ENCODE measurements at places on chromosomes 11 and 22.
A peak's percentile ranks its signal among the peaks of the same experiment; 100 is the strongest.

GRCh38 chr22:30902496-30903357, 65.8 kb downstream of the MORC2 start:
- DNase-seq, result no peak

GRCh38 chr11:8608652-8609051, 14.6 kb upstream of the STK33 start:
- no peak for DNase-seq

- DNase-seq, result no peak
Observed at GRCh38 chr11:10022764-10023163, 271.3 kb downstream of the SBF2 start.

DNA sequence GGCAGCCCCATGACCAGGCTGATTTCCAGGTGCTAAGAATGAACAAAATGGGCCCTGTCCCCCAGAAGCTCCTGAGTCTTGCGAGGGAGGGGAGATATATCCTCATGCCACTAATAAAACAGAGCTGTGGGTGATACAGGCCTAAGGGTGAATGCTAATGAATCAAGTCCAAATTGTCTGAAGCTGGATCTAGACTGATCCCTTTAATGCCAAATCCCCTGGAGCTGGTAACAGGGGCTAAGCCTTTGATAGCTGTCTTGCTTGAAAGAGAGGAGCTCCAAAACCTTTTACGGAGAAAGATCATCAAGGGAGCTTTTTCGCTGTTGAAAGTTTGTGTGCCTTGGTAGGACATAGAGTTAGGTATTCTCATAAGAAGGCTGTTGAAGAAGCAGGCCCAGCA, 79.7 kb downstream of the PPFIBP2 start:
- no peak for DNase-seq

DNA sequence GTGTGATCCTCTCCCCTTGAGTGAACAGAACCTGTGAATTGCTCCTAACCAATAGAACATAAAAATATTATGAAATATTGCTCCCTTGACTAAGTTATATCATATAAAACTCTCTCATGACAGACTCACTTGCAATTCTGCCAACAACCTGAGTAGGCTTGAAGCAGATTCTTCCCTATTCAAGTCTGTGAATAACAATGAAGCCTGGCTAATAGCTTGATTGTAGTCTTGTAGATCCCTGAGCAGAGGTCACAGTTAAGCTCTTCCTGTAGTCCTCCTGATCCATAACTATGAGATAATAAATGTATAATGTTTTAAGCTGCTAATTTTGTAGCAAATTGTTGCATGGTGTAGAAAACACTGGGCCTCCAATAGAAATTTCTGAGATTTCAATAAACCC, 540.1 kb upstream of the TENM4 start:
- no peak for DNase-seq

DNA sequence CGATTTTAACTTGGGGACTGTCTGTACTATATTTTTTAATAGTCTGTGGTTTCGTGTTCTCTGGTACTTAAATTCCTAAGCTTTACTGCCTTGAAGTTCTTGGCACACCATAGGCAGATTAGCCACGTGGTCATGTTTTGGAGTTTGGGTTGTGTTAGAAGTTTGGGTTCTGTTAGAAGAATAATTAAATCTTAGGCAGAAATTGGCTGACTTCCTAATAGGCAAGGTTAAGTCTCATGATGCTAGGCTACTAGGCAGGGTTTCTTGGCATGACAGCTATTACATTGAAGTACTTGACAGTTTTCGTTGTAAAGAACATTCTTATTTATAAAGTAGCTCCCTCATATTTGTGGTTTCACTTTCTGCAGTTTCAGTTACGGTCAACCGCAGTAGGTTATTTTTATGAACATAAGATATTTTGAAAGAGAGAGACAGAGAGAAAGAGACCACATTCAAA, 30.0 kb upstream of the MMP7 start:
- peak; percentile 44 for DNase-seq

GRCh38 chr11:115941481-115941993, 437.3 kb upstream of the CADM1 start:
- DNase-seq, result peak; percentile 21

- peak; percentile 81 for DNase-seq
Observed at GRCh38 chr11:64777449-64778222, 706 bp downstream of the SF1 start.

GRCh38 chr22:46969961-46970360, 207.5 kb downstream of the TBC1D22A start:
- no peak for DNase-seq

GRCh38 chr11:57424792-57425564, 1.9 kb downstream of the SLC43A3 start:
- peak; percentile 93 for DNase-seq

GRCh38 chr22:50218996-50219727, 18.4 kb downstream of the SELENOO start:
- no peak for DNase-seq

DNA sequence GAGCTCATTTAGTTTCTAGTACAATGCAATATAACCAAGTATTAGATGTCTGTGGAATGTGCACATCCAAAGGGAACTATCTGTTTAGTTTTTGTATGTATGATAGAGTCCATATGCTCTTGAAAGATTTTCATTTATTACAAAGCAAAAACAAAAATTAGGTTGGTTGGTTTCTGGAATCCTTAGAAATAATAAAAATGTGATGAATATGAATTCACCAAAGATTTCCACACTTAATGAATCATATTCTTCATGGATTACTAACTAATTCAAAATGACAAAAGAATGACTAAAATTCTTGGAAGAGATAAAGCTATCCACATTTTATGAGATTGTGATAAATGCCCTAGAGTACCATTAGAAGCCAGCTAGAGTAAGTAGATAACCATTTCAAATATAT, 261.1 kb downstream of the SBF2 start:
- DNase-seq, result no peak

DNA sequence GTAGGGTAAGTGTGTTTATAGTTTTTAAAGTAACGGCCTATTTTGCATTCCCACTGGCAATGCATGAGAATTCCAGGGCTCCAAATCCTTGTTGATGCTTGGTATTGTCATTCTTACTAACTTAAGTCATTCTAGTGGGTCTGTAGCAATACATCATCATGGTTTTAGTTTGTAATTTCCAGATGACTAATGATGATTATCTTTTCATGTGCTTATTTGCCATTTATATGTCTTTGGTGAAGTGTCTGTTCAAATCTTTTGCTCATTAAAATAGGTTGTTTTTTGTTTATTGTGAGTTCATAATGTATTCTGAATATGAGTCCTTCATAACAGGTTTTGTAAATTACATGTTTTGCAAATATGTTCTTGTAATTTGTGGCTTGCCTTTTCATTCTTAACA, 31.2 kb downstream of the MTMR3 start:
- DNase-seq, result no peak

DNA sequence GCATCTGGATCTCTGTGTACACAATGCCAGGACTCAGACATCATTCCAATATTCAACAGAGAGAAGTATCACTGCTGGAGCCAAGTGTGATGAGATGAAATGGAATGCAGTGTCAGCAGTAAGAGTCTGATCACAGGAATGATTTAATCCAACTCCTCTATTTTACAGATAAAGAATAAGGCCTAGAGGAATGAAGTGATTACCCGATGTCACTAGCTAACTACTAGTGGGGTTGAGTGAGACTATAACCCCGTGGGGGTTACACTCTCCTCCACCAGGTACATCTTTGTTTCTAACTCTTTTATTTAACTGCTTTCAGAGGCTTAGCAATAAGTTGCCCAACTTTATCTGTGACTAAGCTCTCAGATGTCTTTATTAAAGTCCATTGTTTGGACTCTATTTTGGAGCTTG, 94.2 kb upstream of the FAT3 start:
- no peak for DNase-seq

Measured in CD8-positive, alpha-beta T cell (primary cell).